SHP77 (cell line): ENCODE measurements at places on chromosomes 3 and 15.

DNA sequence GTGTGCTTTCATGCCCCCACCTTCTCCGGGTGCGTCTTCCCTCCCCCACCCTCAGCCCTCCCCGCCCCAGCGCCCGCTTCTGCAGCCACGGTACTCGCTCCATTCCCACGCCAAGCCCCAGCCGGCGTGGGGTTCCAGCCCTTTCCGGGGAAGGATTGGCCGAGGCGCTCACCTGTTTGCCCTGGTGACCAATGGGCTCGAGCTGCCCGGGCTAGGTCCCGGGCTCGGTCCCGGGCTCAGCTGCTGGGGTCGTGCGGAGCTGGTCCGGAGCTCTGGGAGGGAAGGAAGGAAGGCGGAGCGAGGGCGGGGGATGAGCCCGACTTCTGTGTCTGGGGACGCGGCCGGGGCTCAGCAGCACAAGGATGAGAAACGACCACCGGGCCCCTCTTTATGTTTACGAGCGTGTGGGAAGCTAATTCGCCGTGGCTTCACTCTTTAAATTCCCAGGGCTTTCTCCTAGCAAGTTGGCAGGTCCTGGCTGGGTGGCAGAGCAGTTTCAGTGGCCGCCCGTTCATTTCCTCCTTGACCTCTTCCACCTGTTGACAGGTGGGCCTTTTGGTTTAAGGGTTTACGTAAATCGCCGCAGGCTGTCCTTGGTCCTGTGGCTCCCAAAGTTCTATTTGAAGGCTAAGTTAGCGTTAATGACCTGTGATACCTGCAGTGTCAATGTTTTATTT lies at the start of gene IGSF10:
Gene IGSF10, minus strand, starts transcription at position 288 of the 677 bp plus-strand sequence. CDS start 2,352 bp downstream, outside the sequence.
- DNase-seq, result no peak

GRCh38 chr3:41974223-41974622 lies 12.3 kb upstream of the ULK4 start:
- no peak for DNase-seq

GRCh38 chr3:47419083-47420043 lies 38.5 kb downstream of the PTPN23 start:
- DNase-seq, result no peak

- no peak for DNase-seq
Measured at GRCh38 chr3:66053550-66054094, 14.9 kb upstream of the MAGI1 start.

DNA sequence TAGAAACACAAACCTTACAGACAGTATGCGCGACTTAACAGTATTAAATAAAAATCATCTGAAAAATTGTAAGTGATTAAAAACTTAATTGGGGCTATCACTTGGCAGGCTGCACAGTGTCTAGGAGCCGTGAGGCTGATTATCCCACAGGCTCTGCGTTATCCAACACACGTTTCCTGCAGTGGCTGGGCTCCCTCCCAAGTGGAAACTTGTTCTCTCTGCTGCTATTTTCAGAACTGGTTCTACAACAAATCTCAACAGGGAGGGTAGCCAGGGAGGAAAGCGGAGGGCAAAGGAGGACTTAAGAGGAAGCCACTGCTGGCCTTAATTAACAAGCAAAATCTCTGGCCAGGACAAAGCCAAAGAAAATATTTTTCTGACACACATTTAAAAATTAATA lies 555.2 kb downstream of the MAGI1 start:
- DNase-seq, result no peak

DNA sequence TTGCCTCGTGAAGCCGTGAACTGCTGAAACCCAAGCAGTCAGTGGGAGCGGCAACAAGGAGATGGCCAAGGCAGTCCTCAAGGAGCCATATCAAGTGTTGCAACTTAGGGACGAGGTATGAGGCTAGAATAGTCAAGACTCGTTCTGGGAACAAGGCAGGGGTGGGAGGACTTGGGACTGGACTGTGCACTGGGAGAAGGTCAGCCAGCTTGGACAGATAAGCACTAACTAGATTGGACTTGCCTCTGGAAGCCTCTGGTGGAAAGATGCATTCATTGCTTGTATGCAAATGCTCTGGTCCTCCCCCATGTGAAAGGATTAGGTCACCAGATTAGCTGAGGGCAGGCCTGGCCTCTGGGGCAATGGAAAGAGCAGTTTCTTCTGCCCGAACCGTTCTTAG lies 123.3 kb upstream of the CTNNB1 start:
- no peak for DNase-seq
